Psoas muscle (tissue), 8 donors: ENCODE measurements at places on chromosomes 7 and 10. TPM values are rescaled to one million over a fixed set of nuclear protein-coding genes. Genes with fewer than 3 reads are reported as not detected.

Gene SLC12A9
- total RNA-seq: 3.9 TPM

Gene AEBP1
- total RNA-seq: 22.0 TPM

Gene CCDC3
- total RNA-seq: 6.2 TPM

DNA sequence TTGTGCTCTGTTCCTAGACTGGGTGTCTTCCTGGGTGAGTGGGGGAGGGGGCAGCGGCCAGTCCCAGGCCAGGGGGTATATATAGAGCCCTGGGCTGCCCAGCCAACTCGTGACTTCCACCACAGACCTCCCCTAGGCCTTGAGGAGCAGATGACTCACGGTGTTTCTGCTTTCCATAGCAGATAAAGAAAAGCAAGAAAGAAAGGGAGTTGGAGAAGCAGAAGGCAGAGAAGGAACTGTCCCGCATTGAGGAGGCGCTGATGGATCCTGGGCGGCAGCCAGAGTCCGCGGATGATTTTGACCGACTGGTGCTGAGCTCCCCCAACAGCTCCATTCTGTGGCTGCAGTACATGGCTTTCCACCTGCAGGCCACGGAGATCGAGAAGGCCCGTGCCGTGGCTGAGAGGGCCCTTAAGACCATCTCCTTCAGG is 10.1 kb downstream of the CALHM2 start:
- peak; percentile 66 for DNase-seq

DNA sequence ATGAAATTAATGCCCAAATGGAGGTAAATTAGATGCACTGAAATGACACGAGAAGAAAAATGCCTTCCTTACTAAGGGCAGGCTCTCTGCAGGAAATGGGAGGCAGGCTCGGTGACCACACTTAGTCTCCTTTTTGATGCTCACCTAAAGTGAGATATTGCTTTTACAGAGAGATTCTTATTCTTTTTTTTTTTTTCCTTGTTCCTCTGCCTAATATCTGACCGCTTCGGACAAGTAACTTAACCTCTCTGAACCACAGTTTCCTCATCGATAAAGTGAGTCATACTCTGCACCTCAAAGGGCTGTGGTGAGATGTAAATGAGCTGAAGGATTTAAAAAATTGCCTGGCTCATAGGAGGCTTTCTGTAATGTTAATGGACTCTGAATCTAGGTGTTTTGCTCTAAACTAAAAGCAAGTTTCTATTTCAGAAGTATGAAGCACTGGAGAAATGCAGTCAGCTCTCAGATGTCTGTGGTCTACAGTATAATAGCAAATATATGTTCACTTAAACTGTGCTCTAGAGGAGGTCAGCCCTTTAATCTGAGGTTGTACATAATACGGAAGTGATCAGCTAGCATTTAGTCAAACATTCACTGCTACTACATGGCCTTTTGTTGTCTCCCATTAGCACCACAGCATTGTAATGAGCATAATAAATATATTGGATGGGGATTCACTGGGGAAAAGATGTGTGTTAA is 23.2 kb downstream of the NKX2-3 start:
- no peak for DNase-seq

GRCh38 chr7:5276611-5277010 is 6.1 kb upstream of the SLC29A4 start:
- no peak for DNase-seq

DNA sequence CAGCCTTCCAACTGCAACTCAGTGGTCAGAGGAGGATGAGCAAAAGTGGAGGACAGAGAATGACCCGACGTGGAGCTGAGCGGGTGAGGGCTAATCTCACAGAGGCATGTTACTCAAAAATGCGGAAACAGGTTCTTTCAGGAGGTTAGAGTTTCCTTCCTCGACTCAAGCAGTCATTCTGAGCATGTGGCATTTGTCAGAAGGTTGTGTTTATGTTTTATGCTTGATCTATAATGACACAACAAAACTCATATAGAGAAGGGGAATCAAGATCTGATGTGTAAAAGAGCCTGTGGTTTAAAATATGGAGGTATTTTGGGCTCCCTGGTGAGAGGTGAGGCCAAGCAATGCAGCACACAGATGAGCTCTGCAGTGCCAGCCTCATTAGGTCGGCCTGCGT is 311.4 kb downstream of the ADARB2 start:
- DNase-seq: no peak

DNA sequence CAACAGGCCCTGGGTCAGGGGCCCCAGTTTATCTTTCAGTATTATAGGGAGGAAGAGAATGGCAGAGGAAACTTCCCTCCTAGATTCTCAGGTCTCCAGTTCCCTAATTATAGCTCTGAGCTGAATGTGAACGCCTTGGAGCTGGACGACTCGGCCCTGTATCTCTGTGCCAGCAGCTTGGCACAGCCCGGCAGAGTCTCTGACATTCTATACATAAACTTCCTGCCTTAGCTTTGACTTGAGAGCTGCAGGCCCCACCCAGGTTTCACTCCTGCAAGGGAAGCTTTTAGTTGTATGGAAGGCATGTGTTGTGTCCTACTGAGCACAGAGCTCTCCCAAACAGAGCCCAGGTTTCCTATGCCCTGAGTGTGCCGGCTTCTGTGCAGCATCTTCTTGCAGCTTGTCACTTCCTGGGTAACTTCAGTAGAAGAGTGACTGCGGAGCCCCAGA is 205.6 kb upstream of the PRSS58 start:
- no peak for DNase-seq

DNA sequence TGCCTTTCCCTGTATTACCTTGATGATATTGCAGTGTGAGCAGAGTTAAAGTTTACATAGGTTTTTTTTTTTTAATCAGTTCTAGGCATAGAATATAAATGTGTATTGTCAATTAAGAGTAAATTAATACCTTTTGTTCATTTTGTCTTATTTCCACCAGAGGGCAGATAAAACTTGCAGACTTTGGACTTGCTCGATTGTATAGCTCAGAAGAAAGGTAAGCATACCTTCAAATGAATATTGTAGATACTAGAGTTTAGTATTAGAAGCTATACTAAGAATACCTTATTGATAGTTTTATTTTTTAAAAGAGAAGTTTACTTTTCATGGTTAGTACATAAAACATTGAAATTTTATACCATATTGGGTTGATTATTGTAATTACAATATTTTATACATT is 86.8 kb downstream of the MPLKIP start:
- no peak for DNase-seq
